ENCODE measurements at places on chromosomes 7 and 10. TPM values are rescaled to one million over a fixed set of nuclear protein-coding genes. Genes with fewer than 3 reads are reported as not detected.

Gene KIN
- total RNA-seq, result 3.0 TPM

Gene TMEM236
- total RNA-seq, result not detected

Gene BHLHA15
- not detected for total RNA-seq

Gene POLD2
- total RNA-seq, result 136 TPM

Gene FZD1
- 3.6 TPM for total RNA-seq

GRCh38 chr7:43942997-43943396 lies 16.8 kb downstream of the UBE2D4 start:
- no peak for DNase-seq

DNA sequence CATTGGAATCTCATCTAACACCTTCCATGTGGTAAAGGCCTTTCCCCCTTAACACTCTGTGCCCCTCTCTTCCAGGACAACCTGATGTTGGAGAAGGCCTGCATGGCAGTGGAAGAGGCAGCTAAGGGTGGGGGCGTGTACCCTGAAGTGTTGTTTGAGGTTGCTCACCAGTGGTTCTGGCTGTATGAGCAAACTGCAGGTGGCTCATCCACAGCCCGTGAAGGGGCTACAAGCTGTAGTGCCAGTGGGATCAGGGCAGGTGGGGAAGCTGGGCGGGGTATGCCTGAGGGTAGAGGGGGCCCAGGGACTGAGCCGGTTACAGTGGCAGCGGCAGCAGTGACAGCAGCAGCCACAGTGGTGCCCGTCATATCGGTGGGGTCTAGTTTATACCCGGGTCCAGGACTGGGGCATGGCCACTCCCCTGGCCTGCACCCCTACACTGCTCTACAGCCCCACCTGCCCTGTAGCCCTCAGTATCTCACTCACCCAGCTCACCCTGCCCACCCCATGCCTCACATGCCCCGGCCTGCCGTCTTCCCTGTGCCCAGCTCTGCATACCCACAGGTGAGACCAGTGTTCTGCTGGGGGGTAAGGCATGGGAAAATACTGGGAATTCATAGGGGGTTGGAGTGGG lies 12.4 kb downstream of the NDST2 start:
- DNase-seq, result no peak

DNA sequence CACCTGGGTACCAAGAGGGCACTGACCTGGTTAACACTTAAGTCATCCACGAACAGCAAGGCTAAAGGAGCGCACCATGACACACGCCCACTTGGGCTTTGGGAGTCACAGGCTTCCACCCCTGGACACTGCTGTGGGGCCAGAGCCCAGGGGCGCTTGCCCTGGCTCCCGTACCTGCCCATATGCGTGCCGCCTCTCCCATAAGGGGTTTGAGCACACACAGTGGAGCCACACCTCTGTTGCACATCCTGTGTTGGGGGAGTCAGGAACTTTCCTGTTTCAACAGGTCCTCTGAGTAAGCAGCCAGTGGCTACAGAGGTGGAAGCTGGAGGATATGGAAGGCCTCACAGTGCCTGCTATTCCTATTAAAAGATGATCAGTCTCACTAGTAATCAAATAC lies 152.0 kb downstream of the REEP3 start:
- no peak for DNase-seq

GRCh38 chr10:16941870-16942269 lies 124.6 kb upstream of the RSU1 start:
- no peak for DNase-seq

DNA sequence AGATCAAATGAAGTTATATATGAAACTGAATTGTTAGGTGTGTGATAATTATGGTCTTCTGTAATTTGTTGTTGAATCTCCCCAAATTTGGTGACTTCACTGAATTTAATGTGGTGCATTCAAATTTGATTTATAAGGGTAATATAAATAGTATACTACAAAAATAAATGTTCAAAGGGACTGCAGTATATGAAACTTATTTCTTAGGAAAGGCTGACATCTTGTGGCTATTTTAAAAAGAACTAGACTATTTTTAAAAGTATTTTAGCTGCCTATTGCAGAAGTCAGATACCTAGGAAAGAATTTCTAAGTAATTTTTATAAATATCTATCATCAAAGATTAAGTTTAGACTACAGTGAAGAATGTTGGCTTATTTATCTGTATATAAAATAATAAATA lies 36.6 kb downstream of the ATRNL1 start:
- peak; percentile 37 for DNase-seq

GRCh38 chr7:51366172-51366728 lies 49.6 kb upstream of the COBL start:
- no peak for DNase-seq

GRCh38 chr7:22110881-22111280 lies 165.2 kb upstream of the CDCA7L start:
- DNase-seq, result no peak

DNA sequence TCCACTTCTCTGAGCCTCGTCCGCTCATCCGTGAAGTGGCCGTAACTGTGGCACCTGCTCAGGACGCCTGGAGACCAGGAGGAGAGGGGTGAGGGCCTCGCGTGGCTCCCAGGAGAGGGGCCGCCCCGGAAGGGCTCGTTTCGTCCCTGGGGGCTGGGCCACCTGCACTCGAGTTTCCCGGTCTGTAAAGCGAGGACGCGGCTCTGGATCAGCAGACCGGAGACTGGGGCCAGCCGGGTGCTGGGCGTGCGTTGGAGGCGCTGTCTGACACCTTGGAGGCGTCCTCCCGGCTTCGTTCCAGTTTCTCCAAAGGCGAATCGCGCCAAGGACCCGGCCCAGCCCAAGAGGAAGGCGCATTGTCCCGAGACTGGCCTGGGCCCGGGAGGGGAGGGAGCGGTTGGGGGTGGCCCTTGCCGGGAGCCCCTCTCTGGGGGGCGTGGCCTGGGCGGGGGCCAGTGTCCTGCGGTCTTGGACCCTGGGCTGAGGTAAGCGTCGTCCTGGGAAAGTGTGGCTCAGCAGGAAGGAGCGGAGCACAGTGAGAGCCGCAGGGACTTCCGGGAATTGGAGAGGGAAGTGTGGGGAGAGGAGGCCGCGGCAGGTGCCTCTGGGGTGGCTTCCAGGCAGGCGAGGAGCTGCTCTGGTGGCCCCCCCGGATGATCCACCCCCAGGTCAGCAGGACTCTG lies 89.6 kb downstream of the FOXL3 start:
- no peak for DNase-seq

- DNase-seq, result no peak
These were observed 5.8 kb upstream of the IFRD1 start for GRCh38 chr7:112444505-112444904.

DNA sequence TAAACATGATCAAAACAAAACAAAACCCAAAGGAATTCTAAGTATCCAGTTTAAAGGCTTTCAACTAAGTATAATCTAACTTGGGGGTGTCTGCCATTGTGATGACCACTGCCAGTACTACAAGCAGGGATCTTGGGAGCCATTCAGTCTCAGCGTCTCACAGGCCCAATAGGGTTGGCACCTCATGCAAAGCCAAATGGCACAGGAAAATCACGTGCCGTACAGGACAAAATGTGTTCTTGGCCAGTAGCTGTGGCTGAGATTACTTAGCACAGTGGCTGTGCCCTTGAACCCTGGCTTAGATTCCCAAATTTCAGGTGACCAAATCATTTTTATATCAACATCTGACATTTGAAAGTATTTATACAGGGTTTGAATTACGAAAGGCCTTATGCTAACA lies 50.0 kb downstream of the DLD start:
- no peak for DNase-seq

DNA sequence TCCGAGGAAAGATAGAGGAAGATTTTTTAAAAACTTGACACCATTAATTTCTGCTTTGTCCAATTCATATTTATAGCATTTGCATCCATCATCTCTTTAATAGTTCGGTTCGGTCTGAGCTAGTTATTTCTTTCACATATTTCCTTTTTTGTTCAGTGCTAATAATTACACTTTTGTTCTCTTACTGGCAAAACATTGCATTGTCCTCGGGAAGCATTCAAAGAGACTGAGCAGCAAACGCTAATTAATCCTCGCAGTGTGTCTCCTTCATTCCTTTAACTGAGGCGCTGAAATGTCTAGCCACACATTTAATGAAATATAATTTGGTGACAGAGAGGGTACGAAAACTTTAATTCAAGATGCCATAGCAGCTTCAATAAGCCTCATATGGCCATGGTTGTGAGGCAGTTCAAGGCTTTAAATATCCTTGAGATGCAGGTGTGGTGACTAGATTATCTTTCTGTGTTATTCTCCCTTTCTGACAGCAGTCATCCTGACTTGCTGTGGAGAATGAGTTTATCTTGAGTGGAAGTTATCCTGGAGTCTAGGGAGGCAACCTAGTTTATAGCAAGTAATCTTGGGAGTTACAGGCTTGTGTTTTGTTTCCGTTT lies 431.4 kb downstream of the SDK1 start:
- no peak for DNase-seq

GRCh38 chr7:97064972-97065587 lies 40.4 kb upstream of the DLX5 start:
- peak; percentile 58 for DNase-seq

GRCh38 chr7:93378131-93378760 lies 146.1 kb downstream of the VPS50 start:
- no peak for DNase-seq

DNA sequence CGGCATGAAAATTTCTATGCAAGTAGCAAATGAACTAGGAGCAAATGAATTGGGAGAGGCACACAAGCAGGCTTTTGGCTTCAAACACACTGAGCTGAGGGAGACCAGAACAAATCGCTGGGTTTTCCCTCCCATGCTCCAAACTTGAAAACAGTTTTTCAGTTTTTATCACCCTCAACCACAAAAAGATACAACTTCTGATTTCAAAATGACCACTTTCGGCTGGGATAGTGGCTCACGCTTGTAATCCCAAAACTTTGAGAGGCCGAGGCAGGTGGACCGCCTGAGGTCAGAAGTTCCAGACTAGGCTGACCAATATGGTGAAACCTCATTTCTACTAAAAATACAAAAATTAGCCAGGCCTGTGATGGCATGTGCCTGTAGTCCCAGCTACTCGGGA lies 9.0 kb upstream of the CHUK start:
- no peak for DNase-seq

DNA sequence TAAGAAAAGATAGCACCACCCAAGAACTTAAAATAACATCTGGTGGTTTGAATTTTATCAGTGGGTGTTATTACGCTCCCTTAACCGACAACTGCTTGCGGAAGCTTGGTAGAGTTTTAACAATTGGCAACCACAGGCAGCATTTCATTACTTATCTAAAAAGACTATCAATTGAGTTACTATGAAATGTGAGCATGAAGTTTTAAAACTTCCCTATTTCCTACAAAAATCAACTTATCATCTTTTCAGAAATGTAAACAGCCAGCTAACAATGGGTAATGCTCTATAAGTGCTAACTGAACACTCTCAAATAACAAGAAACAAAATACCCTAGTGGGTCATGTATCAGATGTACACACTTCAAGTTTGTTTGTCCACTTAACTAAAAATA lies 68.8 kb downstream of the OSBPL3 start:
- no peak for DNase-seq

Measured in IMR-90 (cell line).